ENCODE measurements at places on chromosomes 5 and 9.

- peak; percentile 98 for DNase-seq
Observed at GRCh38 chr5:136058039-136058971, 29.5 kb downstream of the TGFBI start.

DNA sequence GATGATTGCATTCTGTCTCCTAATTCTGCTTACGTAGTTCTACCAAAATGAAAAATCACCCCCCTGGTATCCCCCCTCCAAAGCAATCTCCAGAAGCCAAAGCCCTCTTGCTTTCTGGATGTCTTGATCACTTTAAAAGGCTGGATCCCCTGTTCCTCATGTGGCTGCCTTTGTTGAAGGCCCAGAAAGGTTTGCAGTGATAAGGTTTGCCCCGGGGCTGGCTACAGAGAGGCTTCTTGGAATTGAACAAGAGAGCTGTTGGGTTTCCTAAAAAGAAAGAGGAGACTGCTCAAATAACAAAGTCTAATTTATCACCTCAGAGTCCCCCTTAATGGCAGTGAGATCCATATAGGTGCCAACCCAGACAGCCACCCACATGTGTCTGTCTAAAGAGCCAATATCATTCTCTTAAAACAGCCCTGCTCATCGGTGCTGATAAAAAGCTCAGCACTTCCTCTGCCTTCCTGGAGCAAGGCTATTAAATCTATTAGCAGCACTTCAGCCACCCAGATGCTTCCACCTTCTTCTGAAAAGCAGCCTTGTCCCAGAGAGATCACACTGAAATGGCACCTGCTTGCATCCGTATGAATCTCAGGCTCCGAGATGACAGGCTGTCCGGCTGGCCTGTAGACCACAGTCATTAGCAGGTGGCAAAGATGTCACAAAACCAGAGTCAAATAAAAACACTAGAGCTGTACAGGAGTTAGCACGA lies 70.9 kb downstream of the TEX10 start:
- DNase-seq: no peak

DNA sequence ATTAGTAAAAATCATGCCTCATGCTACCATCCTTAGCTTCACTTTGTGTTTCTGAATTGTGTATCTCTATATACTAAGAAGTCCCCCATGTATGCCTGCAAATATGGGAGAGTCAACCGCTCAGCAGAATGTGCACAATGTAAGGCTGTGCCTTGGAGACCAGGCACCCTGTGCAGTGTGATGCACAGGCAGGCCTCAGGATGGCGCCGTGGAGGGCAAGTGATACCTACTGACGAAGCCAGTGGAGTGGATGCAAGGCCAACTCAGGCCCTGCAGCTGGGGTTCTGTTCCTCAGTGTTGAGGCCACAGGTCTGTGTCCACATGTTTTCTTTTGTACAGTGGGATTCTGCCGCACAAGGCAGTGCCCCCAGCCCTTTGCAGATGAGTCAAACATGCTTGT lies 28.4 kb downstream of the SYK start:
- DNase-seq: no peak

GRCh38 chr9:12775679-12776512 lies 1.1 kb downstream of the LURAP1L start:
- peak; percentile 92 for DNase-seq

DNA sequence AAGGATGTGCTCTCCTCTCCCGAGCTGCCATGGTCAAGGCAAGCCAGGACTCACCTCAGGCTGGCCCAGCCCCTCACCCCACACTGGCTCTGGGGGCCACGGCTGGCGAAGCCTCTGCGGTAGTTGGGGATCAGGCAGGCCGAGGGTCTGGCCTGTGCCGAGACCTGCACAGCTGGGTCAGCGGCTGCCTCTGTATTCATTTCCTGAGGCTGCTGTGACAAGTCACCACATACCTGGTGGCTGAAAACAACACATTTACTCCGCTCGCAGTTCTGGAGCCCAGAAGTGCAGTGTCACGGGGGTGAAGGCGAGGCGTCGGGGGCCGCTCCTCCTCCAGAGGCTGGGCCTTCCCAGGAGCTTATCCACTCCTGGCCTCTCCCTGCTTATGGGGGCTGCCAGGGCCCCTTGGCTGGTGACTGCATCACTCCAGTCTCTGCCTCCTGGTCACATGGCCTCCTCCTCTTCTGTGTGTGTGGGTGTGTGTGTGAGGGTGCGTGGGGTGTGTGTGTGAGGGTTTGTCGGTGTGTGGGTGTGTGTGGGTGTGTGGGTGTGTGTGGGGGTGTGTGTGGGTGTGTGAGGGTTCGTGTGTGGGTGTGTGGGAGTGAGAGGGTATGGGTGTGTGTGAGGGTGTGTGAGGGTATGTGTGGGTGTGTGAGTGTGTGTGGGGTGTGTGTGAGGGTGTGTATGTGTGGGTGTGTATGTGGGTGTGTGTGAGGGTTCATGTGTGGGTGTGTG lies 3.2 kb upstream of the SCGB3A1 start:
- DNase-seq: no peak

GRCh38 chr9:14146201-14146874 lies 167.6 kb downstream of the NFIB start:
- DNase-seq: peak; percentile 24

GRCh38 chr9:134408389-134408788 lies 82.1 kb downstream of the RXRA start:
- no peak for DNase-seq

GRCh38 chr5:95715799-95716461 lies 15.2 kb upstream of the RHOBTB3 start:
- DNase-seq: peak; percentile 74

GRCh38 chr5:52794519-52794918 lies 6.8 kb downstream of the ITGA1 start:
- DNase-seq: no peak

DNA sequence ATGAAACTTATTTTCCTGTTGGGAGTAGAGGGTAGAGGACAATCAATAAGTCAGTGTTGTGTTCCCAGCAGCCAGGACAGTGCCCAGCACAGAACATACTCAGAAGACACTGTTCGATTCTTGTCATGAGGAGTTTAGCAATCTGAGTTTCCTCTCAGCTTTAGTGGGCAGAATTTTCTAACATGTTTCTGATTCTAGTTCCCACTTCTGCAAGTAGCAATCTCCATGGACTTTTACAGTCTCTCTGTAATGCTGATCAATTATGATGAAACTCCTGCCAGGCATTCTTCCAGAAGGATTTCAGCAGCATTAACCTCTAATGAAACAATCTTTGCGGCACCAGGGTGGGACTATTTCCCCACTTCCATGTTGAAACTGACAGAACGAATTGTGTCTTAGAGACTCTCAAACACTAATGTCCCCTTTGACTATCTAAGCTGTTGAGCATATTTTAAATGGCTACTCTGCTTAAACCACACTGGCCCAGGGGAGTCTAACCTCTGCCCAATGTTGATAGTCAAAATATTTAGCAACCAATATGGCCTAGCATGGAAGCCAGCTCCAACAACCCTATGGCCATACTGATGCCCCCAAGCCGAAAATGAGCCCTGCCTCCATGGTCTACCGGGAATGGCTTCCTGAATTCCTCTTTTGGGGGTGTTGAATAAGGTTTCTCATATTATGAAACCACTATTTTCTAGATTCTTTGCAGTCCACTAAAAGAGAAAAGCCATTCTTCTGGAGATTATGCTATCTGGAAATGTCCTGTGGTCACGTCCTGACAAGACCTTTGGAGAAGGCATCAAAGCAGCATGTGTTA lies 484.3 kb downstream of the BNC2 start:
- DNase-seq: peak; percentile 76

- no peak for DNase-seq
Observed at GRCh38 chr9:135146766-135147473, 59.5 kb downstream of the OLFM1 start.

Data from fibroblast of skin of scalp (primary cell).